ENCODE measurements at places on chromosomes 5 and 9. TPM values are rescaled to one million over a fixed set of nuclear protein-coding genes. Genes with fewer than 3 reads are reported as not detected.

GRCh38 chr9:96619491-96620180 lies at the start of gene CDC14B:
TSS of gene CDC14B (minus strand) at chr9:96619843. CDS start at chr9:96619378, 465 bp downstream.
- no peaks in the 10 kb centered on the region for H3K36me3 ChIP-seq
- H3K4me3 ChIP-seq, result peak within 1 kb of the TSS; percentile 59
- no peak within 1 kb of the TSS for H3K27ac ChIP-seq

DNA sequence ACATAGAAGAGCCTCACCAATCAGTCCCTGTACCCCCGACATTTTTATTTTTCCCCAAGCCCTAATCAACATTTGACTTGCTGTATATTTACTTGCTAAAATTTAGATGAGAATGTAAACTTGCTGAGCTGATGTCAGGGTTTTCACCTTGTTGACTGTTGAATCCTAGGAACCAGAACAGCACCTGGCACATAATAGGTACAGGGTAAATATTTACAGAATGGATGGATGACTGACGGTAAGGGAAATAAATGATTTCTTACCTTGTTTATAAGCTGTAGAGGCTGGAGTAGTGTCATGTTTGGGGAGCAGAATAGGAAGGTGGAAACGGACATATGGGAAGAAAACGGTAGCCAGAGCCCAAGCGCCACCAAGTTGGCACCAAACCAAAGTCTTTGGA lies 107.0 kb upstream of the NUDT12 start:
- H3K4me3 ChIP-seq, result no peak overlapping the region
- no peak overlapping the region for H3K27ac ChIP-seq
- H3K27me3 ChIP-seq, result no peaks in the 10 kb centered on the region
- DNase-seq, result no peak
- no peaks in the 10 kb centered on the region for H3K36me3 ChIP-seq

- H3K4me1 ChIP-seq, result peaks cover 3% of the 10 kb centered on the region
- peaks cover 61% of the 10 kb centered on the region for H3K27me3 ChIP-seq
- DNase-seq, result no peak
- H3K27ac ChIP-seq, result no peak overlapping the region
- H3K4me3 ChIP-seq, result peak overlapping the region; percentile 68
These were observed 303 bp downstream of the LIFR start for GRCh38 chr5:38556088-38556598.

DNA sequence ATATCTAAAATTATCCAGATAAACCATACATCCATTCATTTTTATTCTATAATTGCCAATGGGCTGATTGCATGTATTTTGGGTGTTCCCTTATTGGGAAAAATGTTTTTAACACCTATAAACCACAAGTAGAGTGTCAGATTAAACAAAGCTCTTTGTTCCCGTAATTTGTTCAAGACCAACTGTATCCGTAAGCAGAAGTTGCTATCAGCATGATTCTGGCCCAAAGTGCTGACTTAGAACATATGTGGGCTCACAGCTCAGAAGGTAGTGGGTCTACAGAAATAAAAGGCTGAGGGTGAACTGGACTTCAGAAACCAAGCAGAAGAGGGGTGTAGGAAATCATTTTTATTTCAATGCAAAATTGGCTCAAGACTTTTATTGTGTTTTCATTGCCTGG lies 23.5 kb upstream of the IL7R start:
- no peaks in the 10 kb centered on the region for H3K27me3 ChIP-seq
- H3K4me1 ChIP-seq, result peaks cover 42% of the 10 kb centered on the region
- DNase-seq, result no peak
- peak overlapping the region; percentile 89 for H3K27ac ChIP-seq
- H3K36me3 ChIP-seq, result peaks cover 7% of the 10 kb centered on the region

DNA sequence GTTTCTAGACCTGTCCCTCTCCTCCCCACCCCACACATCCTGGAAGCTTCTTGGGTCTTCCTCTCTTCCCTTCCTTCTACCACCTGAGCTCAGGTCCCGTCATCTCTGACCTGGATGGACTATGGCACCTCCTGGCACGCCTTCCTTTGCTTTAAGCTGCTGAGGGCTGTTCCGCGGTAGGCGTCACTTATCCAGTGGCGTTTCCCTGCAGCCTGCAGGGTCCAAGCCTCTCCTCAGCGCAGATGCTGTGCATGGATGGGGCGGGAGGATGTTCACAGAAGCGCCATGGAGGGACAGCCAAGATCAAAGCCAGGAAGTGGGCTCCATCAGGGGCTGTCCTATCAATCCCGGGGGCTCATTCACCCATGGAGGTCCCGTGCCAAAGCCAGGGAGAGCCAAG lies 23.8 kb upstream of the CNOT6 start:
- H3K27me3 ChIP-seq, result peaks cover 8% of the 10 kb centered on the region
- DNase-seq, result no peak
- no peaks in the 10 kb centered on the region for H3K36me3 ChIP-seq
- no peak overlapping the region for H3K27ac ChIP-seq
- H3K4me3 ChIP-seq, result no peak overlapping the region
- H3K4me1 ChIP-seq, result no peaks in the 10 kb centered on the region

DNA sequence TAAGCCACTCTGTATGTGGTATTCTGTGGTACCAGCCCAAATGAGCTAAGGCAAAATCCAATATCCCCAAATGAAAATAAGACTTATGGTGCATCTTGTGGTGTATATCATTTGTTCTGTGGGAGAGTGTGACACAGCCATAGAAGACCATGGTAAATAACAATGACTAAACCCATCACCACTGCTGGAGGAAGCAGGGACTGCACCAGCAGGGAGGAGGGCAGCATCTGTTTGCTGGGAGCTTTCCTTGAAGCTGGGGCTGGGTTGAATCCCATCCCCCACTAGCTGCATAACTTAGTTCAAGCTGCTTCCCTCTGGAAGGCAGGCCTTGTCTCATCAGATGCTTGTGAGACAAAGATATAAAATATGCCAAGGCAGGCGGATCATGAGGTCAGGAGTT lies 14.2 kb downstream of the GADD45G start:
- H3K4me1 ChIP-seq, result peaks cover 4% of the 10 kb centered on the region
- no peak for DNase-seq
- no peaks in the 10 kb centered on the region for H3K36me3 ChIP-seq
- H3K4me3 ChIP-seq, result no peak overlapping the region

- no peaks in the 10 kb centered on the region for H3K36me3 ChIP-seq
- peaks cover 8% of the 10 kb centered on the region for H3K27me3 ChIP-seq
- no peak for DNase-seq
- H3K4me1 ChIP-seq, result no peaks in the 10 kb centered on the region
- H3K4me3 ChIP-seq, result no peak overlapping the region
- no peak overlapping the region for H3K27ac ChIP-seq
These were observed 55.8 kb upstream of the CPEB4 start for GRCh38 chr5:173832386-173832785.

Gene LRRC8A
- total RNA-seq, result 28.2 TPM

Gene FAT2
- total RNA-seq, result not detected

Gene TEX48
- not detected for total RNA-seq
